ENCODE measurements at places on chromosomes 11 and 22. TPM values are rescaled to one million over a fixed set of nuclear protein-coding genes. Genes with fewer than 3 reads are reported as not detected.
A peak's percentile ranks its signal among the peaks of the same experiment; 100 is the strongest.

MMP12 gene
- not detected for total RNA-seq

PLEKHA7 gene
- 50.2 TPM for total RNA-seq

ARFIP2 gene
- total RNA-seq: 48.6 TPM

GRM5 gene
- not detected for total RNA-seq

CCDC87 gene
- total RNA-seq: 0.09 TPM

PRAME gene
- total RNA-seq: not detected

HTR3B gene
- not detected for total RNA-seq

OR52A1 gene
- not detected for total RNA-seq

FBLN1 gene
- total RNA-seq: not detected

- DNase-seq: no peak
Observed at GRCh38 chr11:104003491-104003890, 32.9 kb upstream of the DDI1 start.

GRCh38 chr11:61042537-61042936 lies 59.8 kb upstream of the CD5 start:
- no peak for DNase-seq

- DNase-seq: peak; percentile 38
Observed at GRCh38 chr11:57349491-57350274, 11.5 kb downstream of the P2RX3 start.

GRCh38 chr11:44029977-44030911 lies 17.5 kb upstream of the ACCSL start:
- DNase-seq: no peak

DNA sequence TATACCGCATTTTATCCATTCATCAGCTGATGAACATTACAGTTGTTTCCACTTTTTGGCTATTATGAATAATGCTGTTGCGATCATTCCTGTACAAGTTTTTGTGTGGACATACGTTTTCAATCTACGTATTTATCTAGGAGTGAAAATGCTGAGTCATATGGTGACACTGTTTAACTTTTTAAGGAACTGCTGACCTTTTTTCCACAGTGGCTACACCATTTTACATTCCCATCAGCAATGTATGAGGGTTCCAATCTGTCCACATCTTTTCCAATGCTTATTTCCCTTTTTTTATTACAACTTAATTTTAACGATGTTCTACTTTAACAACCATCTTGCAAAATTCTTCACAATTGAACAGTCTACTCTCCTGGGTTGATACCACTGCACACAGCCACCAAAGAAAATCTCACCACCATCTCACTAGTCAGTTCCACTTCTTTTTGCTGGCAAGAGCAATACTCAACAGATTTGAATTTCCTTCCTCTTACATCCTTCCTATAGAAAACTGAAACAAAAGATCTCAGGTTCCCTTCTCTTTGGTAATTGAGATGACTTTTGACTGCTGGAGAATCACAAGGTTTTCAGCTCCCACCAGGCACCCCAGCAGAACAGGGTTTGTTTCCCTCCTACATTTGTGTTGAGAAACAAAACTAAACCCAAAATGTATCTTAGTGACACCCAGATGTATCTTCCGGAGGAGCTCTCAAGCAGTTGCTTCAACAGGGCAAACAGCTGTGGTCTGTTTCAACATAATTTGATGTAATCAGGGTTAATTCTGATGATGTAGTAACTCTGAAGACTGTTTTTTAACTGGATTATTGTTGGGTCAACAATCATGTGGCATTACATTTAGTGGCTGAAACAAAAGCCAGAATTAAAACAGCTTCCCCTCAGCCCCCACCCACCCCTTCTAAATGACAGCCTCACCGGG lies 7.0 kb upstream of the GAB2 start:
- no peak for DNase-seq

GRCh38 chr22:45564349-45565030 lies 61.8 kb downstream of the FBLN1 start:
- no peak for DNase-seq

GRCh38 chr22:48842976-48843375 lies 984.7 kb downstream of the BRD1 start:
- no peak for DNase-seq

- no peak for DNase-seq
Observed at GRCh38 chr11:65290448-65291165, 24.1 kb upstream of the CDC42EP2 start.

DNA sequence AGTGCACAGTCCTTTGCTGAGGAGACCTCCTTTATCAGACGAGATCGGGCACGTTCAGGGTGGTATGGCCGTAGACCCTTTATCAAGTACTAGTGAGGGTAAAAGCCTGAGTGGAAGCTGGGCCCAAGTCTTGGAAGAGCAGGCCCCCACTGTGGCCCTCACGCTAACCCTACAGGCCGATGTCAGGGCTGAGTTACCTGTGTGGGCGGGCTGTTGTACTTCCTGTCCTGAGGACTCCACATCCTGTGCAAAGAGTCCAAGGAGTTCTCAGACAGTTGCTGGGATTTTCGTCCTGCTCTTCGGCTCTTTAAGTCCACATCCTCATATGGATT lies 34.9 kb downstream of the RPL27A start:
- no peak for DNase-seq

DNA sequence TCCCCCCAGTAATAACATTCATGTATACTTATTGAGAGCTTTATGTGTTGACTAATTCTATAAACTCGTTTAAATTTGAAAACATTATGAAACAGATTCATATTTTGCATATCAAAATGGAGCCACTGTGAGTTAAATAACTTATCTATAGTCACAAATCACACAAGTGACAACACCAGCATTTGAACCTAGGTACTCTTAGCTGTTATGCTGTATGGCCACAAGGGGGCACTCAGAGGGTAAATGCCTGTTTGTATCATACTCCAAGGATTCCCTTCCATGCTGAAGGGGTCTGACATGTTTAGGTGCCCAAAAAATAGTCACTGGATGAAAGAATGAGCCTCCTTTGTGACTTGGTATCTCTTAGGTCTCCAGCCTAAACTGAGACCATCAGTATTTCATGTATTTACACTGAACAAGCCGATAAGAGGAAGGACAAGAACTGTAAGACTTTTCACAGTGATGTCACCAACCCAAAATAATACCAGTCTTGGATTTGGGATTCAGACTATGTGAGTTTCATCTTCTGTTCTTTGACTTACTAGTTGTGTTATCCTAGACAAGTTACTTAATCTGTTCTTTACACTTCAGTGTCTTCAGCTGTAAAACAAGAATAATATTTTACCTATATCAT lies 12.2 kb upstream of the OR52D1 start:
- no peak for DNase-seq

DNA sequence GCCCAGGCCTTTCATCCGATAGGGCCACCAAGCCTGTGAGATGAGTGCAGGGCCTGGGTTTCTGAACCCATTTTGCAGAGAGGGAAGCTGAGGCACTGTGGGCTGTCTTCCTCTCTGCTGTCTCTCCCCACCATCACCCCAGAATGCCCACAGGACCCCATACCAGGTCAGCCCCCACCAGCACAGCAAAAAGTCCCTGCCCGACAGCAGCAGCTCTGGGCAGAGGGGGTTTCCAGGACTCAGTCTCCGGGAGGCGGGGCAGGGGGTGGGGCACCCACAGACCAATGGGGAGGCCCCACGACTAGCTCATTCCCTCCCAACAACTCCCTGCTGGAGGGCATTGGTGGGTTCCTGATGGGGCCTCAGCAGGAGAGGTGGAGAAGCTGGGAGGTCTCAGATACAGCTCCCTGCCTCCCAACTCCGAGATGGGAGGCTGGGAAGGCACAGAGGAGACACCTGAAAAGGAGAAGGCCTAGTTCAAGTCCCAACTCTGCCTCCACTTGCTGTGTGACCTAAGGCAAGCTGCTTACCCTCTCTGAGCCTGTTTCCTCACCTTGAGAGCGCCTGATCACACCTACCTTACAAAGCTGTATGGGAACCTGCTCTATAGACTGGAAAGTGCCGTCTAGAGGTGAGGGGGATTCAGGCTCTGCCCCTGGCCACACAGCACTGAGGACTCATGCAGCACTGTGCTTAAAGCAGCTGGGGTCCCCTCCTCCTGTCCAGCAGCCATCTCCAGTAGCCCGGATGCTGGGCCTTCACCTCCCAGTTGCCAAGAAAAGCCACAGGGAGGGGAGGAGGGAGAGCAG lies 3.5 kb downstream of the CBX7 start:
- peak; percentile 25 for DNase-seq

DNA sequence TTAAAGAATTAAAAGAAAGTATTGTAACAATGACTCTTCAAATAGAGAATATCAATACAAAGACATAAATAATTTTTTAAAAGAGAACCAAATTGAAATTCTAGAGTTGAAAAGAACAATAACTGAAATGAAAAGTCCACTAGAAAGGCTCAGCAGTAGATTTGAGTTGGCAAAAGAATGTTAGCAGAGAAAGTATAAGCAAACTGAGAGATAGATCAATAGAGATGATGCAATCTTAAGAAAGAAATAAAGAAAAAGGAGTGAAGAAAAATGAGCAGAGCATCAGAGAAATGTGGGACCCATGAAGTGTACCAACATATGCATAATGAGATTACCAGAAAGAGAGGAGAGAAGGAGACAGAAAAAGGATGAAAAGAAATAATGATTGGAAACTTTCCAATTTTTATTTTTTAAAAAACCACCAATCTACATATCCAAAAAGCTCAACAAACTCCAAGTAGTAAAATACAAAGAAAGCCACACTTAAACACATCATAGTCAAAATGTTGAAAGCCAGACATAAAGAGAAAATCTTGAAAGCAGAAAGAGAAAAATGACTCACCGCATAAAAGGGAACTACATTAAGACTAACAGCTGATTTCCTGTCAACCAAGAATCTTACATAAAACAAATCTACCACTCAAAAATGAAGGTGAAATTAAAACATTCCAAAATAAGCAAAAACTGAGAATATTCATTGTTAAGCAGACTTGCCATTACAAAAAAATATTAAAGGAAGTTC lies 20.9 kb downstream of the NCF4 start:
- no peak for DNase-seq

DNA sequence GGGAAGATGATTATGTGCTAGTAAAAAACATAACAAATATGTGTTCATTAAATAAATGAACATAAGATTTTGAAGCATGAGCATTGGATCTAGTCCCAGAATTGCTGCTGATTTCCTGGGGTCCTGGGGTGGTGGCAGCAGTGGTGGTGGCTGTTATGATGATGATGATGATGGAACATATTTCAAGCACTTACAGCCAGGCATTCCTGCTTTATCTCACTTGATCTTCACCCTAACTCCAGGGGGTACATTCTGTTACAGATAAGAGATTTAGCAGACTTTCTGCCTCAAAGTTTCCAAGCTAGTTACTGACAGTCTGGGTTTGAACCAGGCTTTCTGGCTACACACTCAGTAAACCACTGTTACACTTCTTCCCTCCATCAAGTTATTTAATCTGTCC lies 5.2 kb downstream of the TRAPPC4 start:
- DNase-seq: no peak

GRCh38 chr22:49575703-49576081 lies 252.0 kb downstream of the BRD1 start:
- DNase-seq: no peak

DNA sequence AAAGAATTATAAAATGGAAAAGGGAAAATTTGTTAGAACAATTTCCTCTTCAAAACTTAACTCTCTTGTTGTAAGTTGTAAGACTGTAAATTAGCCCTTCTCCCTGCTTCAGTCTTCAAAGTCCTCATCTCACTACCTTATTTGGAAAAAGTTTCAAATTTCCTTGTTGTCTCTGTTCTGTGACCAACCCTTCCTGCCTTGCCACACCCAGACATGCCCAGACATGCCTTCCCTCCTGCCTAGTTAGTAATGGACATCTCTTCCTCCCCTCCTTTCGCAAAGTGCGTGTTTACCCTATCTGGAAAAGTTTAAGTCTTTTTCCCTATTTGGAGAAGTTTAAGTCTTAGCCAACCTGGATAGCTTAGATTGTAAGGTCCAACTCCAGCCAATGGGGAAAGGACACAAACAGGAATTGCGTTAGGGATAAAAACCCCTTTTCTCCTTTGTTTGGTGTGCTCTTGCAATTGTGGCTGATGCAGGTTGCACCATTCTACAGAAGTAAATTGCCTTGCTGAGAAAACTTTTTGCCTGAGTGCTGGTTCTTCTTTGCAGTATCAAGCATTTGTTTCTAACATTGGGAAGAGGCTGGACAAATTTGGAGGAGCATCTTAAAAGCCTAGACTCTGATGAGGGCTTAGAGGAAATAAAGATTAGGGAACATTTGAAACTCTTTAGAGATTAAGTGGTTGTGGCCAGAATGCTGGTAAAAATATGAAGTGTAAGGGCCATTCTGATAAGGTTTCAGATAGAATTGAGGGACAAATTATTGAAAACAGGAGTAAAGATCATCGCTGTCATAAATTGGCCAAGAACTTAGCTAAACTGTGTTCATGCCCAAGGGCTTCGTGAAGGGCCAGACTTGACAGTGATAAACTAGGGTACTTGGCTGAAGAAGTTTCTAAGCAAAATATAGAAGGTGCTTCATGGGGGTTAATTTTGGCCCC lies 15.4 kb downstream of the OR52K2 start:
- no peak for DNase-seq

DNA sequence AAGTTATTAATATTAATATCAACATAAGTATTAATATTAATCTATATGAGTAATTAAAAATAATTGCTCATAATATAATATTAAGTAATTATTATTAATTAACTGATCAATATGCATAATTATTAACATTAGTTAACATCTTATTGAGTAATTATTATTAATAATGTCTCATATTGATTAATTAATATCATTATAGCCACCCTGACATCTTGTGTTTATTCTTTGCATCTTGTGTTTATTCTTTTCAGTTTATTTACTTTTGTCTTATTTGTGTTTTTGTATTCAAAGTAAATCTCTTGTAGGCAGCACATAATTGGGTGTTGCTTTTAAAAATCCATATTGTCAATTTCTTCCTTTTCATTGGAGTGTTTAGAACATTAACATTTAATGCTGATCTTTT lies 56.6 kb downstream of the MYEOV start:
- DNase-seq: no peak

- DNase-seq: no peak
Observed at GRCh38 chr11:102829316-102830000, 14.0 kb downstream of the MMP3 start.

DNA sequence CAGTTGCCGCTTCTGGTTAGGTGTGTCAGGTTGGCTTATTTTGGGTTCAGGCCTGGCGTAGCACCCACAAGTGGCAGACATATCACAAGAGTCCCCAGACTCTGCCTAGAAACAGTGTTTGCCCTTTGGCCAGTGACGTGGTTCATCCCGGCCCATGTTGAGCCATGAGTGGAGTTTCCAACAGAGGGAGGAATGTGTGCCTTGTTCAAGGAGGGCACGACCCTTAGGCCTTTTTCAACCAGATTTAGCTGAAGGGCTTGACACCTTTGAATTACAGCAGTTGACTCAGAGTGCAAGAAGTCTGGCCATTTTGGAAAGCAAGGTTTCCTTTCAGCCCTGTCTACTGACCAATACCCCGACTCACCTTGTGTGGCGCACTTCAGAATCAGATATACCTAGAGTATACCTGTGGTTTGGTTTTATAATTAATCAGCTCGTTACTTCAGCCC lies 15.1 kb upstream of the AIFM3 start:
- no peak for DNase-seq

GRCh38 chr11:2140411-2141400 lies 1.5 kb upstream of the IGF2 start:
- DNase-seq: no peak
